ENCODE measurements at places on chromosomes 12 and 14.

DNA sequence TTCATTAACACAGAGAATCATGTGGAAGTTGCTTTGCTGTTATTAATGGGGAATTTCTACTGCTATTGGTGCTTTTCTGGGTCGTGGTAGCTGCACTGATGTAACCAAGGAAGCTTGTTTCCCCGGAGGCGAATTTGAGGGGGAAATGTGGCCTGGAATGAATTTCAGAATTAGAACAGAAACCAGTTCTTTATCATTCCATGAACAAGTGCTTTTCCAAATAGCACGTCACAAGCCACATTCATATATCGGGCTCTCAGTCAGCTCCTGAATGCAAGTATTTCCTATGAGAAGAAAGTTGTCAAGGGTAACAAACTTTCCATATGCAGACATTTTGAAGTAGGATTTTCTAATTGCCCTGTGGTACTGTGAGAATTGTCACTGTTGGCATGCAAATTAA, 1353.2 kb downstream of the AACS start:
- no peak for DNase-seq

GRCh38 chr12:120468821-120469449, 613 bp downstream of the SRSF9 start:
- no peak for DNase-seq

- no peak for DNase-seq
Measured at GRCh38 chr14:33943096-33943883, 7.6 kb downstream of the EGLN3 start.

DNA sequence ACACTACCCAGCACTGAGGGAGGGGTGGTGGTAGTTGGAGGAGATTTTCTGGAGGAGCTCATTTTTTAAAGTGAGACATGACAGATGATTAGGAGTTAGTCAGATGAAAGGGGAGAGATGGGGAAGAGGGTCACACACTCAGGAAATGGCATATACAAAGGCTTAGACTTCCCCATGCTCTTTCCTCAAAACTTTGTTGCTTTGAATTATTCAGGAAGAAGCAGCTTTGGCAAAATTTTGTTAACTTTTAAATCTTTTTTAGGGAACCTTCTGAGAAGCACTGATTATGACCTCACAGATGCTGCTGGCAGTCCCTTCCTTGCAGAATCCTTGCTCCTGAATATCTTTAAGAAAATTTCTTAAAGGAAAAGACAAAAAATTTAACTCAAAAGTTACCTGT, 19.8 kb downstream of the ALDH6A1 start:
- DNase-seq: no peak

GRCh38 chr12:8081251-8081920, 688 bp upstream of the NECAP1 start:
- DNase-seq: no peak

GRCh38 chr12:76142305-76142704, 57.8 kb upstream of the NAP1L1 start:
- DNase-seq: no peak

- DNase-seq: no peak
Measured at GRCh38 chr14:24725311-24725710, 91.3 kb upstream of the GZMB start.

GRCh38 chr12:94173660-94174265, 25.4 kb downstream of the PLXNC1 start:
- DNase-seq: no peak

DNA sequence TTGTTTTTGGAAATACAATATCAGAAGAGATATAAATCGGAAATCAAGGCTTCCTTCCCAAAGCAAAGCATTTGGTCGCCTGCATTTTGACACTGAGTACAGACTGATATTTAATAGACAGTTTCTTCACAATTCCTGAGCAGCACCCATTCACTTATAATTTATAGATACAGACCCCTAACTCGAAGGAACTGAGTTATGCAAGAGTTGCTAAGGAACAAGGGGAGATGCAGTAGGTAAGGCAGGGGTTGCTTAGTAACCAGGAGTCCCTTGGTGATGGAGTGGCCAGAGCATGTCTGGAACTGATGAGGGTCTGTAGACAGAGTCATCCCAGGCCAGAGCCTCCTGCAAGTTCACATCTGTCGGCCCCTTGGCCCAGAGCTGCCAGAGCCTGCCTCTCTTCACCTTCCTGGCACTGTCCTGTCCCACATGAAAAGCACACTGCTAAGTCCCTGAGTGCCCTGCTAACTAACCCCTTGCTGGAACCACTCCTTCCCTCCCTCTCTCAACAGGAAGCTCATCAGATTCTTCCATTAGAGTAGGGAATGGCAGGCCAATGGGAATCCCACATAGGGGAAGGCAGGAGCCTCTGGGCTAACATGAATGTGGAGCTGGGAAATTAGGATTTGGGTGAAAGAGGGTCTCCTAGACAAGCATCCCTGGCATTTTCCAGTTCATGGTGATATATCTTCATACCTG, 3.6 kb upstream of the DHRS2 start:
- DNase-seq: no peak

GRCh38 chr14:59349258-59349701, 115.9 kb downstream of the GPR135 start:
- DNase-seq: no peak

GRCh38 chr12:4817880-4818279, 91.8 kb upstream of the KCNA1 start:
- DNase-seq: no peak

- DNase-seq: no peak
Measured at GRCh38 chr12:34625116-34625515, 602.8 kb downstream of the ALG10 start.

DNA sequence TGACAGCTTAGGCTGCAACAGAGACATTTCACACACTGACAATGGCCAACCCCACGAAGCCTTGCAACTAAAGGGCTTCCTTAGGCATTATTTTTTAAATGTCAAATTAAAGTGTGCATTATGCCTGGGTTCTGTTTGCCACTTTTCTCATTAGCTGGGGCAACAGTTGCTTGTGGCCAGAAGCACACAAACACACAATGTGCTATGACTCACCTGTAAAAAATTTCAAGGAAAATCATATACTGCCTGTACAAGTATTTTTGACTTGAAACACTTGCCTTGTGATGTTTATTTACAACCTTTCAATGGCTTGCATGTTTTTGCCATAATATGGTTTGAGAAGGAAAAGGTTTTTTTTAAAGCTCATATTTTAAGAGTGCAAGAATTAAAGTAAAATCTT, 1.9 kb downstream of the NTN4 start:
- no peak for DNase-seq

DNA sequence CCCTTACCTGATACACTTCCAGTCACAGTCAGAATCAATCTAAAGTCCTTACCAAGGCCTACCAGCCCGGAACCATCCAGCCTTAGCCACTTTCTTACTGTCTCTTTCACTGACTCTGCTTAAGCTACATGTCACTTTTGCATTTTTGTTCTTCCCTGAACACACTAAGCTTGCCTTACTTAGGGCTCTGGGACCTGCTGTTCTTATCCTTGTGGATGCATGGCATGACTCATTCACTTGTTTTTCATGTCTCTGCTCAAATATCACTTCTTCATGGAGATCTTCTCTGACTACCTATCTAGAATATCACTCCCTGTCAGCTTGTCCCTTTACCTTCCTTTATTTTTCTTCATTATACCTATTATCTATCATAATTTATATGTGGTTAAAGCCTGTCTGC, 65.6 kb upstream of the ZDHHC17 start:
- DNase-seq: no peak

- DNase-seq: no peak
Measured at GRCh38 chr14:71300566-71301330, 393.5 kb downstream of the PCNX1 start.

DNA sequence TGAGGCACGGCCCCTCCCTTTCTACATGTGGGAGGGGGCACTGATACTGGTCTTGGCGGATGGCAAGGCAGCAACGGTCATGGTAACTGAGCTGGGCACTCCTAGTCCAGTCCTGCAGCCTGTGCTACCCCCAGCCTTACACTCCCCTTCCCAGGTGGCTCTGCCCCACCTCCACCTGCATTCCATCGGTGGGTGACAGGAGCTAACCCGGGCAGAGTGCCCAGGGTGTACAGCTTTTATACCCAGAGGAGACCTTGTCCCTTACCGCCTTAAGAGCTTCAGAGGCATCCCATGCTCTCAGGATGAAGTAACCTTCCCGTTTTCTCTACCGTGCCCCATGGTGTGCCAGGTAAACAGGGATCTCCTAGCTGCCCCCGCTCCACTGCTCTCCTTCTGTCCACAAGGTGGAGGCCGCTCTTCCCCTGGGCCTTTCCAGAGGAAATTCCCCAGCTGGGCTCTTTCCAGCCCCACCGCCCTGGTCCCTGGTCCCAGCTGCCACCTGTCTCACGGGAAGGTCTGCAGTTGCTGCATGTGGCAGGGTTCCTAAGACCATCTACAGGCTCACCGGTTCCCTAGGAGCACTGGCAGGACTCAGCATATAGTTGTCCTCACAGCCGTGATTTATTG, 20.5 kb downstream of the BRI3BP start:
- DNase-seq: no peak

DNA sequence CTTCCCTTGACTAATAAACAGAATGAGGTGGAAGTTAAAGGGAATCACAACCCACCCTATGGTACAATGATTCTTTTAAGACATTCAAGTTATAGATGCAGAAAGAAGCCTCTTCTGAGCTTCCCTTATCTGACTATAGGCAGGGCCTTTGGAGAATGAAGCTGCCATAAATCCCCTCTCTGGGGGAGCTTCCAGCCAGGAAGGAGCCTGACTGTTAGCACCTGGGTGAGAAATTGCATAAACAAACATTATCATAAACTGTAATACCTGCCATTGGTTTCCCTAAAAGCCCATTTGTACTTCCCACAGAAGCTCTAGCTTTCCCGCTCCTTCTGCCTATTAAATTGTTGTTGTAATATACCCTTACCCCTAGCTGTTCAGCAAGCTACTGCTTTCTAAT, 81.3 kb upstream of the RESF1 start:
- no peak for DNase-seq

- DNase-seq: no peak
Measured at GRCh38 chr12:105954951-105955931, 183.5 kb downstream of the NUAK1 start.

- no peak for DNase-seq
Measured at GRCh38 chr14:56199095-56199981, 81.1 kb downstream of the PELI2 start.

- DNase-seq: no peak
Measured at GRCh38 chr12:118107694-118108093, 3.9 kb upstream of the VSIG10 start.

DNA sequence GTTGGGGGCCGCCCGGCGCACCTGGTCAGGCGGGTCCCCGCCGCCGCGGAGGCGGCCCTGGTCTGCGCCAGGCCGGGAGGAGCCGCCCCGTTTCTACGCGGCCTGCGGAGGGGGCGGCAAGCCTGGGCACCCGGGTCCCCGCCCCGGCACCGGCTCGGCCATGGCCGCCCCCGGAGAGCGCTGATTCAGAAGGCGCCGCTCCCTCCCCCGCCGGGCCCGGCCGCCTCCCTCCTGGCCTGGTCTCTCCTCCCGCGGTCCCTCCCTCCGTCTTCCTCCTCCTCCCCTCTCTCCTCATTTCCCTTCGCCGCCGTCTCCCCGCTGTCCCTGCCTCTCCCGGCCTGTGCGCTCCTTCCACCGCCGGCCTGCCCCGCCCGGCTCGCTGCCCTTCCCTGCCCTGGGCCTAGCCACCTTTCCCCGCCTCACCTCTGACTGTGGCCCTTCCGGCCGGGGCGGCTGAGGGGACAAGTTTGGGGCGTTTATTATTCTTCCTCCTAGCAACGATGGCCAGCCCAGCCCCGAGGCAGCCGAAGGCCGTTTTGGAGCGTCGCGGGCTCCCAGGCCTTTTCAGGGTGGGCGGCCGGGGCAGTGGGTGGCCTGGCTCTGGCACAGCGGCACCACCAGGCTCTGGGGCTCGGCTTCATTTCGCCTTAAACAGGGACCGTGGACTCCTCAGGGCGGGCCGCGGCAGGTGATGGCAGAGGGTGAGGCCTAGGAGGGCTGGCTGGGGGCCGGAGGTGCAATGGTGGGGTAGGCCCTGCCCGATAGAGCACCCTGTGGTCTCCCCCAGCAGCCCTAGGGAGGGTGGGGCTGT, 768 bp downstream of the CEP170B start:
- DNase-seq: no peak

DNA sequence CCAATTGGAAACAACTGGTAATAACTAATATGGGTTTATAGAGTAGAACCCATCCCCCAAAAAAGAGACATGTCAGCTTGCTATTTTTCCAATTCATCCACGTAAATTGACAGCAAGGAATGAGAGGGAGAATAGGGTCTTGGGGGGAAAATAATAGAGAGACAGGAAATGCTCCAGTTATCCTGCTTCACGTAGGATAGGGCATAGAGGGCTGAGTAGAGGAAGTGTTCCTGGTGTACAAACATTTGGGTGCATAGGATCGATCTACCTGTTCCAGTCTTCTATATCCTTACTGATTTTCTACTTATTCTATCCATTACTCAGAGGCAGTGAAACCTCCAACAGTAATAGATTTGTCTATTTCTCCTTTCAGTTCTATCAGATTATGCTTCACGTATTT, 49.6 kb upstream of the COL2A1 start:
- DNase-seq: no peak

DNA sequence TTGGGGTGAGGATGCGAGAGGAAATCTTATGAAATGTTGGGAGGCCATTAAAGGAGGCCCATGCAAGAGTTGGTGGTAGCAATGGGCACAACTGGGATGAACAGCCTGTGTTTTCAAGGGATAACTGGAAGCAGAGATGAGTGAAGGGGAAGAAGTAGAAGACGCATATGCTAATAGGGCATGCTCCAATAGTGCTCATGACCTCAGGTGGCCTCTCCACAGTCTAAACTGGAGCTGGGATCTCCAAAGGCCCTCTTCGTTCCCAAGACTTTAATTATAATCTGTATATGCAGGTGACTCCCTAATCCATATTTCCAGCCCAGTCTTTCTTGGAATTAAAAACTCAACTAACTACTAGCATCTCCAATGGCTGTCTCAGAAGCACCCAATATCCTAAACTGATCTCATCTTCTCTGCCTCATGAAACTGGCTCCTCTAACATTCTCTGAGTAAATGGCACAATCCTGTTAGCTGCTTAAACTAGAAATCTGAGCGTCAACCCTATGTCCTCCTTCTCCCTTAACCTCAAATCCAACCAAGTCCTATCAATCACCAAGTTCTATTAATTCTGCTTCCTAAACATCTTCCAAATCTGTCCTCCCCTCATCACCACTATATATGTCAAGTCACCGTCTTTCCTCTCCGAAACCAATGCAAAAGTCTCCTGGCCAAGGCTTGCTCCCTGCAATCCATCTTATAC, 2.8 kb upstream of the AJUBA start:
- no peak for DNase-seq

- no peak for DNase-seq
Measured at GRCh38 chr14:89491711-89492381, 74.8 kb upstream of the FOXN3 start.

DNA sequence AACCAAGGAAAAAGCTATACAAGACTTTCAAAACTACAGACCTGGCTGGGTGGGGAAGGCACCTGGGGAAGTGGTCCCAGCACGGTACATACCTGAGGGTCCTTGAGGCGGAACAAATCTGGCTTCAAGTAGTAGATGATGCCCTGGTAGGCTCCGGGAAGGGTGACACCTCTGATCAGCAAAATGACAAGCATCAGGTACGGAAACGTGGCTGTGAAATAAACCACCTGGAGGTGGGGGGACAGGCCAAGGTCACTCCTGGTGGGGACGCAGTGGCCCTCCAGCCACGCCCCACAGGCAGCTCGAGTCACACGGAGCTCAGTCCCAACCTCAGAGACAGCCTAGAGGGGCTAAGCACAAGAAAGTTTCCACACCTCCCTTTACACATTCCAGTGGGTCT, 15.3 kb downstream of the SLC6A12 start:
- no peak for DNase-seq

Measured in stimulated activated CD8-positive, alpha-beta memory T cell treated with anti-CD3 and anti-CD28 coated beads, Interleukin-7, amount 100 ng/mL, for 1 hour (primary cell).